Brain (organoid and tissue), 16 donors: ENCODE measurements at places on chromosomes 1 and 21.

DNA sequence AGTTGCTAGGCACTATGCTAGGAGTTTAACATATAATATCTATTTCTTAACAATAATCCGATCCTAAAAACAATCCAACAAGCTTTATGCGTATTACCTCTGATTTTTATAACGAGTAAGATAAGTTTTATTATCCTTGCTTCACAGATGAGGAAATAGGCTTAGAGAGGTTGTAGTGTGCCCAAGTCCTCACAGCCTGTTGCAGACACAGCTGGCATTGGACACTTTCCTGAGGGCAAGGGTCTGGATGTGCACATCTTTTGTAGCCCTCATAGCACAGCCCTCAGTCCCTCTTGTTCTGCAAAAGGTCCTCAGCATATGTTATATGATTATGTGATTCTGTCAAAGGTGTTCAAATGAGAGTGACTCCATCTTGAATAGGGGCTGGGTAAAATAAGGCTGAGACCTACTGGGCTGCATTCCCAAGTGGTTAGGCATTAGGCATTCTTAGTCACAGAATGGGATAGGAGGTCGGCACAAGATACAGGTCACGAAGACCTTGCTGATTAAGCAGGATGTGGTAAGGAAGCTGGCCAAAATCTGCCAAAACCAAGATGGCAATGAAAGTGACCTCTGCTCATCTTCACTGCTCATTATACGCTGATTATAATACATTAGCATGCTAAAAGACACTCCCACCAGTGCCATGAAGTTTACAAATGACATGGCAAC lies 75.7 kb upstream of the F3 start:
- DNase-seq = no peak

- DNase-seq = no peak
Measured at GRCh38 chr1:162599451-162599850, 32.8 kb upstream of the DDR2 start.

GRCh38 chr1:14320986-14321385 lies 277.5 kb upstream of the KAZN start:
- no peak for DNase-seq

GRCh38 chr21:15164678-15165303 lies 100.0 kb upstream of the NRIP1 start:
- no peak for DNase-seq

DNA sequence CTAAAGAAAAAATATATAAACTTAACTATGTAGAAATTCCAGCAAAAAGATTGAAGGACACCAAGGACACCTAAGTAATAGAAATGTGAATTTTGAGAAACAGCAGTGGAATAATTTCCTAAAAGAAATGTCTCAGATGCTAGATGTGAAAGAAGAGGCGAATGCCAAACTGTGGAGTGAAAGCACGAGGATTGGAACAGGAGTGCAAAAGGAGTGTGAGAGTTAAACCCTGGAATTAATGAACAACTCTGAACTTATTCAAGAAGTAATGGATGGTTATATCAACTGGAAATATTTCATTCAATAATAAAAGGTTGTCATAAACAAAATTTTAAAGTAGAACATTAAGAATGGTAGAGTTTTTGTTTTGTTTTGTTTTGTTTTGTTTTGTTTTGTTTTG lies 78.5 kb upstream of the SGIP1 start:
- DNase-seq = no peak

- no peak for DNase-seq
Measured at GRCh38 chr21:42595283-42596187, 57.9 kb upstream of the PDE9A start.

- DNase-seq = no peak
Measured at GRCh38 chr1:243267914-243268653, 12.2 kb downstream of the SDCCAG8 start.

DNA sequence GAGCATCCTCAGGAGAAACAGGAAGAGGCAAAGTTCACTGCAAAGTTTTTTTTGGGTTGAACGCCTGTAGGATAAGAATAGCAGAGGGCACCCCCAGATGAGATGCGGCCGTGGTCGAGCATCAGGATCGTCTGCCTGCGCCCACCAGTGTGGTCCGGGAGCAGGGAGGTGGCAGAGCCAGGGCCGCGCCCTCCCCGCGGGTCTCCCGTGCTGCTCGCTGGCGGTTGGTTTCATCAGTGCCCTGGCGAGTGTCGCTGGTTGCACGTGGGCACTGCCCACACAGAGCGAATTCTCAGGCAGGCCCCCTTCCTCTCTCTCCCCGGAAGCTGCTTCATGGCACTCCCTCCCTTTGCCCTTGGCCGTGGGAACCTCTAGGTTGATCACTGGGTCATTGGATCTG lies 120.0 kb downstream of the PCBP3 start:
- DNase-seq = no peak

DNA sequence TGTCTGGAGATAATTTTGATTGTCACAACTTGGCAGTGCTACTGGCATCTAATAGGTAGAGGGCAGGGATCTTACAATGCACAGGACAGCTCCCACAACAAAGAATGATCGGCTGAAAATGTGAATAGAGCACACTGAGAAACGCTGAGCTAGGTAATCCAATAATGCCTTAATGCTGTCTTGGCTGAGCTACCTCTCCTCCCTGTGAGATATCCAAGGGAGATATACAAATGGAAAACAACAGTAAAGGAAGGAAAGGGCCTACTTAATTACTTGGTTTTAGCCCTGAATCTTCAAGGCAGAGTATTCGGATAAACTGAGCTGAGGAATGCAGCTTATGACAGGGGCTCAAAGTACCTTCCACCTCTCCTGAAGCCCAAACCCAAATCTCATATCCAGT lies 2.9 kb downstream of the DNASE2B start:
- no peak for DNase-seq

DNA sequence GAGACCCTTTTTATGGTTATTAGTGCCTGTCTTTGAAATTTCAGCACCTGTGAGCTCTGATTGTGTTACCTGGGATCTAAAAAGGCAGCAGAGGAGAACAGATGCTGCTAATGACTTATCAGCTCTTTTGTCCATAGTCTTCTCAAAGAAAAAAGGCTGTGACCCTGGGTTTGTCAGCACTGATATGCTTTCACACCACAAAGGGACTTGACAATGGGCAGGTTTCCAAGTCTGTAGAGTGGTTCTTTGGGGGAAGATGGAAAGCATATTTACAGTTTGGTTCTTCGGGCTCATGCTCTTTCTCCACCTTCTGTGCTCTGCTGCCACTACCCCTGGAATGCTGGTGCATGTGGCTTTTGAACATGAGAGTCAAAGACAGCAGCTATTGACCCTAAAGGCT lies 32.0 kb downstream of the DNAJC6 start:
- DNase-seq = no peak

DNA sequence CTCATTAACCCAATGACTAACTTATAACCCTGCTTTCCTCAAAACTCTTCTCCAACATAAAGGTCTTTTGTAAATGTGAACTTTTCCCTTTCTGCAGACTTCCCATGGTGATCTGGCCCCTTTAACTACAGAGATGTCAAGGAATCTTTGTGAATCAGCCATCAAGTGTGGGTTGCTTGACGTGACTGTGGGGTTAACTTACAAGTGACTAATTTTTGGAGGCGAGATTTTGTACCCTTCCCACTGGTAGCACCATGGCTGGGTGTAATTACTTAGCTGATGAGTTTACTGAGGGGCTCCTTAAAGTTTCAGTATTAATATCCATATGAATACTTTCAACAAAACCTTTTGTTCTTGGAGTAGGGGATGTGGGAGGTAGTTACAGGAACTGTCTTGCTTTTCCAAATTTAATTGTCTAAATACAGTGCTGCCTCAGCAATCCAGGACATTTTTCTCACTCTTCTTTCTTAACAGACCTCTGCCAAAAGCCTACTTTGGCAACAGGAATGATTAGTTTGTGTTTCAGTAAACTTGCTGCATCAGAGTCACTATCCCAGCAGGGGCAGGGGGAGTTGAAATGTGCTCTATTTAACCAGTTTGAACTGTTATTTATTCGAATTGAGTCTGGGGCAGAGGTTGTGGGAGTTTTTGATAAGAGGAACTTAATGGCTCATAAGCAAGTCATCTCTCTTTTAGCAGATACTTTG lies 217.3 kb upstream of the FGGY start:
- no peak for DNase-seq

DNA sequence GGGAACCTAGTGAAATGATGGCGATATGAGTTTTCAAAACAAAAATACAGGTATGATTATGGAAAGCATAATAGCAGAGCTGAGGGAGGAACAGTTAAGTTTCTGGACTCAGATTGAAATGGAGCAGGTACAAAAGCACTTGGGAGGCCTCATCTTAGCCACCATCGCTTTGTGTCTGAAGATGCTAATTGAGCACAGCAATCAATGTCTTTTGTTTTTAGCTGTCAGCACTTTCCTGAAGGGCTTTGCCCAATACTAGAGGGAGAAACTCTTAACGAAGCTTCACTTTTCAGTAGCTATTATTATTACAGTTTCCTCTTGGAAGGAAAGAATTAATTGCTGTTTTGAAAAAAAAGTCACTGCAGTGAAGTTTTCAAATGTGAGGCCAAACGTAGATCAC lies 348.7 kb downstream of the RWDD3 start:
- peak; percentile 4 for DNase-seq
